ENCODE measurements at places on chromosomes 4 and X.
A peak's percentile ranks its signal among the peaks of the same experiment; 100 is the strongest.

GRCh38 chrX:134865682-134866255 lies 125.0 kb upstream of the SMIM10 start:
- DNase-seq = no peak

DNA sequence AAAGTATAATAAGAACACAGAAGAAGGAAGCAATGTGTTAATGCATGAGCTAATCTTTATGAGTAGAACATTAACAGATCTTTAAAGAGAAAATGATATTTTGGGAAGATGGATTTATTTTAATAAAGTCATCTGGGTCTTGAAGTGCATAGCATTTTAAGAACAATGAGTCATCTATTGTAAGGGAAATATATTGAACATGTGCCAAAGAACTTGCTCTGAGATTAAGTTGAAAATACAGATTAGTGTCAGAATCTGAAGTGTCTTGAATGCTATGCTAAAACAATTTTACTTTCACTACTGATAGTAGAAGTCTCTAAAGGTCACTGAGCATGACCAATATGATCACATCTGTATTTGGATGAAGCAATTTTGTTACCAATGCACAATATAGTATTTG lies 776.7 kb upstream of the GRID2 start:
- DNase-seq = no peak

- no peak for DNase-seq
These were observed 11.4 kb downstream of the FHIP1A start for GRCh38 chr4:151420250-151420807.

DNA sequence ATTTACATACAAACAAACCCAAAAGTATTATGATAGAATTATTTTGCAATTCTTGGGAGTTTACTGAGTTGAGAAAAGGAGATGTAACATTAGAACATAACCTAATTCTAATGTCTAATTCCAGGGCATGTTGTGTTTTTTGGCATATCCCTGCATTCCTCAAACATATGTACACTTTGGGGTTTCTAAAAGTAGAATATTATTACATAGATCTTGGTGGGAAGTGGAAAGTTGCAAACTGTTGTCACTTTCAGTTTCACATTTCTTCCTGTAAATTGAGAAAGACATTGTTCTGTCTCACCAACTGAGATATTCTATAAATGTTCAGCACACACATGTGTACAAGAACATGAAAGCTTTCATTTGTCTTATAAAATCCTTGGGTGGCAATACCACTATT lies 24.4 kb upstream of the GBA3 start:
- DNase-seq = peak; percentile 56

DNA sequence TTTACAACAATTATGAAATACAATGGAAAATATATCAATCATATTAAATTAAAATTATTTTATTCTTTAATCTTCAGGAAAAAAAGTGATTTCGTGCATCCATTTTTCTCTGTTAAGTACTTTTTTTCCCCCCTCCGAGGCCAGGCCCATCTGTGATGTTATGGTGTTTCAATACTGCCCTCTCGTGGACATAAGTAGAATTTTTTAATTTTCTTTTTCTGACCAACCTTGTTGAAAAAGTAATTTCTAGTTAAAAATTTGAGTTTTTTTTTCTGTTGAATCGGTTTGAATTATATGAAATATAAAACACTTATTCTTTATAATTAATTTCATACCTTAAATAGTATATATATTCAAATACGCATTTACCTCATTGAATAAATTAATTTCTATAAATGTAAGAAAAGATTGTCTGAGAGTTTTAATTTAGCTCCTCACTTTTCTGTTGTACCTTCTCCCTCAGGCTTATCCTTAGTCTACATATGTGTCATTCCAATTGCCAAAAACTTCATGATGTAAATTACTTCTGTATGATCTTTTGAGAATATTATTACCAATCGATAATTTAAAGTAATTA lies 175.8 kb upstream of the TECRL start:
- no peak for DNase-seq

DNA sequence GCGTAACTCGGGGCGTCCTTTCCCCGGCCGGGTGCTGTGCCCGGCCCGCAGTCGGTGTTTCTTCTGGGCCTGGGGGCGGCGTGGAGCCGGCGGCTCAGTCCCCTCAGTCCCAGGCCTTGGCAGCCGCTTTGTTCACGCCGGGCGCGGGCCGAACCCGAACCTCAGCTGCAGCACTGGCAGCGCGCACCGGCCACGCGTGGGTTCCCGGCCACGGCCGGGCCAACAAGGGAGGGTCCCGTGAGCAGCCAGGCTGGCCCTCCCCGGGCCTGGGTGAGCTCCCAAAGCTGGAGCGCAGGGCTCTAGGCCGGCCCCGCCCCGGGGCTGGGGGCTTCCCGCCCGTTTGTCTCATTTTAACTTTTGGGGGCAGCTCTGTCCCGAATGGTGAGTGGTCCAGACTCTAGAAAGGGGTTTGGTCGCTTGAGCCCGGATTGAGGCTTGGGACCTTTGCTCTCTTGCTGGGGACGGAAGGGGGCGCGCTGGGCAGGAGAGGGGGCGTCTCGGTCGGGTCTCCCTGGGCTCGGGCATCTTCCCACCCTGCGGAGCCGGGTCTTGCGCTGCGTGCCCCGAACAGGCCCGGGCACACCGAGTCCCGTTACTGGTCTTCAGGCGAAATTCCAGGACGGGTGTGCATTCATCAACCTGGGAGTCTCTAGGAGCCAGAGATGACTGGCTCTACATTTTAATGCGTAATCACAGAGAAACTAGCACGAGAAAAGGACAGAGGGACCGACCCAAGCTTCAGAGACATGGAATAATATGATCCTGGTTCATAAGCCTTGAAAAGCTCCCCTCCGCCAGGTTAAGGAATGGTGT lies 177.1 kb downstream of the CBR4 start:
- no peak for DNase-seq

- no peak for DNase-seq
These were observed 45.3 kb upstream of the BDH2 start for GRCh38 chr4:103144926-103145325.

- DNase-seq = peak; percentile 10
These were observed 112.1 kb downstream of the DHRSX start for GRCh38 chrX:2388669-2389068.

DNA sequence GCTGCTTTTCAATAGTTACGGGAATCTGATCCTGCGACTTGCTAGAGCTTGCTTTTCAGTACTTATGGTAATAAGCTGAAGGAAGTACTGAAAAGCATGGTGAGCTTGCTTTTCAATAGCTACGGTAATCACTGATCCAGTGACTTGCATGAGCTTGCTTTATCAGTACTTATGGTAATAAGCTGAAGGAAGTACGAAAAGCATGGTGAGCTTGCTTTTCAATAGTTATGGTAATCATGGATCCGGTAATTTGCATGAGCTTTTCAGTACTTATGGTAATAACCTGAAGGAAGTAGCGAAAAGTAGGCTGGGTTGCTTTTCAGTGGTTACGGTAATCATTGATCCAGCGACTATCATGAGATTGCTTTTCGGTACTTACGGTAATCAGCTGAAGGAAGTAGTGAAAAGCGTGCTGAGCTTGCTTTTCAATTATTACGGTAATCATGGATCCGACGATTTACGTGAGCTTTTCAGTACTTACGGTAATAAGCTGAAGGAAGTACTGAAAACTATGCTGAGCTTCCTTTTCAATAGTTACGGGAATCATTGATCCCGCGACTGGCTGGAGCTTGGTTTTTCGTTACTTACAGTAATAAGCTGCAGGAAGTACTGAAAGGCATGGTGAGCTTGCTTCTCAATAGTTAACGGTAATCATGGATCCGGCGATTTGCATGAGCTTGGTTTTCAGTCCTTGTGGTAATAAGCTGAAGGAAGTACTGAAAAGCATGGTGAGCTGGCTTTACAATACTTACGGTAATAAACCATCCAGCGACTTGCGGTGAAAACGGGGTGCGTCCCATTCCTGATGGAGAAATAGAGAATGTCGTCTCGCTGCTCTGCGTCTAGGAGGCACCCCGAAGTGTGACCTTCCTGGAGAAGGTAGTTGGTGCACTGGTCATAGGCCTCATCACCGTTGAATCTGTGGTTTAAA lies 6.5 kb downstream of the CRLF2 start:
- DNase-seq = no peak

DNA sequence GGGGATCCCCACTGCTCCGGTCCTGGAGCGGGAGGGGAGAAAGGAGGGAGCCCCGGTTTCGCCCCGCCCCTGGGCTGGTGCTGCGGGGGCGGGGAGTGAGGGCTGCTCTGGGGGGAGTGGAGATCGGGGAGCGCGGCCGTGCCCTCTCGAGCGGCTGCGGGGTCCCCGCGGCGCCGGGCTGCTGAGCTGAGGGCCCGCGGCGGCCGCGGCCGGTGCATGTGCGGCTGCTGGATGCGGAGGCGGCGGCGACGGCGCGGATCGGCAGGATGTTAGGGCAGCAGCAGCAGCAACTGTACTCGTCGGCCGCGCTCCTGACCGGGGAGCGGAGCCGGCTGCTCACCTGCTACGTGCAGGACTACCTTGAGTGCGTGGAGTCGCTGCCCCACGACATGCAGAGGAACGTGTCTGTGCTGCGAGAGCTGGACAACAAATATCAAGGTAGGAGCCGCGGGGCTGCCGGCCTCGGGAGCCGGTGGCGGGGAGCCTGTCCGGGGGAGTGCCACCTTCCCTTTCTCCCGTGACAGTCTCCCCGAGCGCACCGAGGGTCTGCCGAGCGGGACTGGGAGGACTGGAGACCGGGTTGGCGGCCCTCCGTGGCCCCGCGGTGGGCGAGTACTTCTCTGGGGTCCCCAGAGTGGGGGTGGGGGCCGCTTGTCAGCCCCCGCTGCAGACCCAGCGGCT lies at the start of gene ING2:
TSS of gene ING2 (plus strand) at position 129 of the 681 bp plus-strand sequence. CDS start at position 267, 138 bp downstream.
- DNase-seq = no peak

- DNase-seq = peak; percentile 4
These were observed 235.4 kb downstream of the RAB28 start for GRCh38 chr4:13248621-13249298.

GRCh38 chrX:13345037-13345436 lies 25.2 kb upstream of the ATXN3L start:
- DNase-seq = no peak

- DNase-seq = no peak
These were observed 15.1 kb upstream of the AFF1 start for GRCh38 chr4:86919561-86920223.

- no peak for DNase-seq
These were observed 100.8 kb downstream of the MAML3 start for GRCh38 chr4:140053185-140053584.

- DNase-seq = no peak
These were observed 148.1 kb upstream of the GATB start for GRCh38 chr4:151908734-151909497.

GRCh38 chr4:168610911-168611530 lies 114.2 kb downstream of the PALLD start:
- DNase-seq = no peak

DNA sequence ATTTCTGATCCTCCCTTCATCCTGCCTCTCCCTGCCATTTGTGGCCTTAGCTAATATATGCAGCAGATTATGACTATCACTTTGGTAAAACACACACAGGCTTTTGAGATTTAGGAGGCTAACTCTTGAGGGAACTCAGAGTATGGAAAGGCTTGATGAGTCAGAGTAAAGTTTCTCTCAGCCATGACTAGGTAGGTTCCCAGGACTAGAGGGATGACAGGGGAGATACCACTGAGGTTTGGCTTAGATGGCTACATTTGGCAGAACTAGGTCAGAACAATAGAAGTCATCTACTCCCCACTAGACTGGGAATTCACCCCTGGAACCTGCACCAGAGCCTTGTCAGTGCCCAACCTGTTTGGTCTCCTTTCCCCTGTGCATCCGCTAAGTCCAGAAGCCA lies 585.7 kb downstream of the TLL1 start:
- no peak for DNase-seq

GRCh38 chrX:153449368-153450113 lies 3.7 kb upstream of the TREX2 start:
- DNase-seq = no peak

- no peak for DNase-seq
These were observed 6.3 kb downstream of the MEPE start for GRCh38 chr4:87838890-87839591.

- DNase-seq = no peak
These were observed 11.5 kb upstream of the IDS start for GRCh38 chrX:149516604-149517003.

- no peak for DNase-seq
These were observed 214.2 kb downstream of the RELL1 start for GRCh38 chr4:37471971-37472370.

GRCh38 chrX:107168712-107169111 lies 37.5 kb downstream of the NUP62CL start:
- DNase-seq = no peak

- DNase-seq = no peak
These were observed 170.6 kb downstream of the ZNF330 start for GRCh38 chr4:141391293-141391692.

GRCh38 chrX:152871260-152871659 lies 26.6 kb upstream of the ZNF185 start:
- DNase-seq = no peak

DNA sequence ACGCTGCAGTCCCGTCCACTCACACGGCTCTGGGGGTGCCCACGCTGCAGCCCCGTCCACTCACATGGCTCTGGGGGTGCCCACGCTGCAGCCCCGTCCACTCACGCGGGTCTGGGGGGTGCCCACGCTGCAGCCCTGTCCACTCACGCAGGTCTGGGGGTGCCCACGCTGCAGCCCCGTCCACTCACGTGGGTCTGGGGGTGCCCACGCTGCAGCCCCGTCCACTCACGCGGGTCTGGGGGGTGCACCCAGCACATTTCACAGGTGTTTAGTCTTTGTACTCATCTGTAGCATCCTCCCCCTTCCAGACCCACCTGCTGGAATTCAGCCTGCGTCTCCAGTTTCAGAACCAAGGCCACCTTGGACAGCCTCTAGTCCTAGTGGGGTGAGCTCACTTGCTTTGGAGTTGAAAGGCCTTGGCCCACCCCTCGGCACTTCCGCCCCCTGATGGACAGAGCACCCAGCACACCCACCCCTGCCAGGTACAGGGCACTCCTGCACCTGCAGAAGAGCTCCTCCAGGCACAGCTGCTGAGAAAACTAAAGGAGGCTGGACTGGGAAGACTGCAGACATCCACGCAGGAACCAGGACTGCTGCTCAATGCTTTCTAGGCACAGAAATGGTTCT lies 73.0 kb downstream of the ABLIM2 start:
- DNase-seq = no peak

- DNase-seq = no peak
These were observed 189.7 kb upstream of the SLIT2 start for GRCh38 chr4:20062054-20062453.

DNA sequence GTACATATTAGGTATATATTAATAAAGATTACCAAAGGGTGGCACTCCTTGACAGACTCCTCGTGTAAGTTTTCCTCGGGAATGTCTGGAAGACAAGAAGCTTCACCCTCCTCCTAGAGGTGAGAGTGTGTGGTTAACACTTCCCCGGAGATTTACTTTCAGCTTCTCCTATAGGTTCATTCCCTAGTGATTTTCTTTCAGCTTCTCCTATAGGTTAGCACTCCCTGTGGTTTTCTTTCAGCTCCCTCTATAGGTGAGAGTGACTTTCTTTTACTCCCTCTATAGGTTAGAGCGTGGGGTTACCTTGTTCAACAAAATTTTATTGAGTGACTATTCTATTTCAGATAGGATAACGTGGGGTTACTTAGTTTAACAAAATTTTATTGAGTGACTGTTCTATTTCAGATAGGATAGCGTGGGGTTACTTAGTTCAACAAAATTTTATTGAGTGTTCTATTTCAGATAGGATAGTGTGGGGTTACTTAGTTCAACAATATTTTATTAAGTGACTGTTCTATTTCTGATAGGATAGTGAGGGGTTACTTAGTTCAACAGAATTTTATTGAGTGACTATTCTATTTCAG lies 106.0 kb upstream of the PLAC1 start:
- no peak for DNase-seq

- DNase-seq = no peak
These were observed 65.0 kb downstream of the INPP4B start for GRCh38 chr4:142781114-142781513.

Data from AG04449 (cell line).